Kasumi-1 (cell line): ENCODE measurements at places on chromosomes 5 and 9.

GRCh38 chr5:96384353-96384752, 48.7 kb downstream of the PCSK1 start:
- DNase-seq, result no peak

- no peak for DNase-seq
These were observed 215.2 kb downstream of the SMARCA2 start for GRCh38 chr9:2230362-2230761.

GRCh38 chr5:3311433-3311832, 284.2 kb upstream of the IRX1 start:
- no peak for DNase-seq

DNA sequence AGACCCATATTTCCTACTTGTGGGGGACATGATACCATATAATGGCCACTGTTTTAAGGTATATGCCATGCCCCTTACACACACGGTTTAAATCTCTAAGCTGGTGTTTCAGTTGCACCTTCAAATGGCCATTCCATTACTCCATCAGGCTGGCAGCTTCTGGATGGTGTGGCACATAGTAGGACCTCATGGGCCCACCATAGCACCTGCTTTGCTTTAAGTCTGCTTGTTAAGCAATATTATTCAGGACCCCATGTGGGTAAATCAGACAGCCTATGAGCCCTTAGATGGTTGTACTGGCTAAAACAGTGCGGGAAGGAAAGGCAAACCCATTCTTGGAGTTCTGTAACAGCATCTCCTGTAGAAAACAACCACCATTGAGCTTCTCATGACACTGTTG, 27.4 kb upstream of the PANK3 start:
- DNase-seq, result no peak

- DNase-seq, result no peak
These were observed 30.6 kb upstream of the TTC1 start for GRCh38 chr5:159978358-159978757.

DNA sequence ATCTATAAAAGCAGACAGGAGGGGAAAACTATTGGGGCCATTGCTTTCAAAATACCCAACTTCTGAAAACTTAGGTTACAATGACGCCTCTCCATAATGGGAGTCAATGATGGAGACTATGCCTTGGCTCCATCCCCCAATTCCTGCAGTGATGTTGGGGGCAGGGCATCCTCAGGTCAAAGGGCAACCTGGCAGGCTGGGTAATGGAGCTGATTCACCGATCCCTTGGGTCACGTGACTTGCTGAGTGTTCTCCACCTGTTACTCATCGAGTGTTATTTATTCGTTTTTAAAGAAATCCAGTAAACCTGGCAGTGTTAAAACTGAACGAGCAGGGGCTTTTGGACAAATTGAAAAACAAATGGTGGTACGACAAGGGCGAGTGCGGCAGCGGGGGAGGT, 244.4 kb downstream of the FAM114A2 start:
- DNase-seq, result no peak

- no peak for DNase-seq
These were observed 152.0 kb downstream of the TRPM6 start for GRCh38 chr9:74735761-74736160.

- peak; percentile 4 for DNase-seq
These were observed 518.2 kb upstream of the TLE4 start for GRCh38 chr9:79053598-79053997.

DNA sequence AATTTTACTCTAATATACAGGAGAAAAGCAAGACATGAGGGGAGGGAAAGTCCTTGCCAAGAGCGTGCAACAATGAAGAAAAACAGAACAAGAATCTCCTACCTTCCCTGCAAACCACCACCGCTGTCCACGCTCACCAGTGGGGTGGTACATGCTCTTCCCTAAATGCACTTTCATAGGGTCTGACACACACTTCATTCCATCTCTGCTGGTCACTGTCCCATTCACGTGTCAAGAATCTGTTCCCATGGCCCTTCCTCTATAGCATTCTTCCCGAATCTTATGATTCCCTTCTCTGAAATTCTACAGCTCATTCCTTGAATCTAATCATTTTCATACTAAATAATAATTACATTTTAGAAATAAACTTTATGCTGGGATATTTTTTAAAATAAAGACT, 11.4 kb upstream of the DNAH5 start:
- no peak for DNase-seq

- no peak for DNase-seq
These were observed 62.3 kb downstream of the ACER2 start for GRCh38 chr9:19470981-19471650.

GRCh38 chr9:84711936-84712335, 42.4 kb downstream of the NTRK2 start:
- no peak for DNase-seq

- no peak for DNase-seq
These were observed 547 bp downstream of the ANP32B start for GRCh38 chr9:97983589-97984187.

- no peak for DNase-seq
These were observed 191.3 kb downstream of the TTC39B start for GRCh38 chr9:15115702-15116101.

DNA sequence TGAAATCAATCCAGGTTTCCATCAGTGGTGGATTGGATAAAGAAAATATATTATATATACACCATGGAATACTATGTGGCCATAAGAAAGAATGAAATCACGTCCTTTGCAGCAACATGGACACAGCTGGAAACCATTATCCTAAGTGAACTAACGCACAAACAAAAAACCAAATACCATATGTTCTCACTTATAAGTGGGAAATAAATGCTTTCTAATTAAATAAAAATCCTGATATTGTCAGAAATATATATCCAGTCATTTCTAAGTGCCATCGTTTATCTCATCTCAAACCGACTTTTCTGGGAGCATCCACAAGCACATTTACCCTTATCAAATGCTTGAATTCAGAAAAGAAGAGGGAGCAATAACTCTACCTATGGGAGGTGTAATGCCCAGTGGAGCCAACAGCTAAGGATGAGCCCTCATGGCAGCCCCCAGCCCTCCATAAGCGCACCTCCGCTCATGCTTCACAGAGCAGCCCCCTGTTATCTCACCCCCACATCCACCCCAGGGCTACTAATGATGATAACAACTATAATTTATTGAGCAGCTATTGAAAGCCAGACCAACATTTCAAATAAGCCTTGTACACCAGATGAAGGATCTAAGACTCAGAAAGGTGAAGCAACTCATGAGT, 101.7 kb upstream of the SPOCK1 start:
- DNase-seq, result no peak

- DNase-seq, result no peak
These were observed 173.1 kb downstream of the CCDC171 start for GRCh38 chr9:15725953-15726352.

- DNase-seq, result no peak
These were observed 56.0 kb downstream of the TEK start for GRCh38 chr9:27165068-27165467.

DNA sequence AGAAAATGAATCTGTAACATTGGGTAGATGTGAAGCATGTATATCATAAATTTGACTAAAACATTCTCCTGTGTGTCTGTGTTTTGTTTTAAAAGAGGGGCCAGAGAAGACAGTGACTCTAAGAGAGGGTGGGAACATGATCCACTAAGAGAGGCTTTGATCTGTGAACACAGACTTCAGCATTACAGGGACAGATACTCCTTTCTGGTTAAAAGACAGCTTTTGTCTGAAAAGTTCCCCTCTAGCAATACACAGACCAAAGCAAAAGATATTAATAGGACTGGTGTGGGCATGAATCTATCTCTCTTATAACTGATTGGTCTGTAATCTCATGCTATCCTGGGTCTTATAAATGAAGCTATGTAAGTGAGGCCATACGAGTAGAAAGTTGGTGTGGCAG, 150.9 kb downstream of the NUDT12 start:
- DNase-seq, result no peak

- DNase-seq, result no peak
These were observed 91.8 kb downstream of the STX17 start for GRCh38 chr9:99998266-99998665.

DNA sequence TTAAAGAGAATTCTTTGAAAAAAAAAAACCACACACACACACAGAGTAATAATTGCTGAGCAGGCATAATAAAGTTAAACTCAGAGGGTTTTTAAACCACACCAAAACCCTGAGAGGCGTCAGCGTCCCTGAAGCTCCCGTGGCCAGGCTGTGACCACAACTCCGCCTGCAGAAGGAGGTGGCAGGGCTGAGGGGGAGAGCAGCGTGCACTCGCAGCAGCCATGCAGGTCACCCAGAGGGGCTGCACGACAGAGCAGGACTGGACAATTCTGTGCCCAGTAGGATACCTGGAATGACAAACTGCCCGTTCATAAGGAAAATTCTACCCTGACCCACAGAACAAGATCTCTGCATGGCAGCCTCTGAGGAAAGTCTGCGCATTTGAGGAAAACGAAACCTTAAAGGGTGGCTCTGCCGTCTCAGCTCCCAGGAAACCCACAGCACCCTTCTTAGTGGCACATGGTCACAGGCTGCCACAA, 44.0 kb downstream of the ROR2 start:
- DNase-seq, result no peak

DNA sequence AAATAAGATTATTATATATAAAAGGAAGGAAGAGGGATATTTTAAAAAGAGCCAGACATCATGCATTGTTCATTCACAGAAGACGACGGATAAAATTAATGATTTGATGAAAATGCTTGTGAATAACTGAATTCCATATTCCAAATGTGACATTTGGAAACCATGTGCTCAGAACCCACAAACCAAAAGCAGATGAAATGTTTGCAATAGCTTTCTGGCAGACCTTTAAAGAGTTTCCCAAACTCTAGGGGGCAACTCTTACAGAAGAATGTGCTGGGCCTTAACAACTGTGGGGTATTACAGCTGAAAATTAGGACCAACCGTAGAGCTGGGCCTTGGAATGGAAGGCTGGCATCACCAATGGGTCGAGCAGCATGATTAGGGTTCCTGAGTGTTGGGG, 471.0 kb downstream of the EFNA5 start:
- DNase-seq, result no peak

- no peak for DNase-seq
These were observed 16.6 kb downstream of the TENT2 start for GRCh38 chr5:79628811-79629210.

- DNase-seq, result no peak
These were observed 137.1 kb upstream of the TMEM161B start for GRCh38 chr5:88405783-88406182.

DNA sequence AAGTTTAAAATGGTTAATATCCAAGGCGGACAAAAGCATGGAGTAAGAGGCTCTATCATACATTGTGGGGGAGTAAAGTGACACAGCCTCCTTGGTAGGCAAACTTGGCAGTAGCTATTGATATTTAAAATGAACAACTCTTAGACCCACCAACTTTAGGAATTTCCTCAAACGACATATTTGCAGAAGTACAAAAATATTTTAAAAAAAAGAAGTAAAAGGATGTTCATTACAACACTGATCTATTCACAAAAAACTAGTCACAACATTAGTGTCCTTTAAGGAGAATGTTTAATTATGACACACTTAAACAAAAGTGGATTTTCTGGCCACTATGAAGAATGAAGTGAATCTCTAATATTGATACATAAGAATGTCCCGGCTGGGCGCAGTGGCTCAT, 1.7 kb downstream of the ALG2 start:
- DNase-seq, result no peak

GRCh38 chr5:34728236-34728635, 72.1 kb downstream of the RAI14 start:
- no peak for DNase-seq

GRCh38 chr5:100444961-100445360, 90.2 kb upstream of the FAM174A start:
- no peak for DNase-seq

DNA sequence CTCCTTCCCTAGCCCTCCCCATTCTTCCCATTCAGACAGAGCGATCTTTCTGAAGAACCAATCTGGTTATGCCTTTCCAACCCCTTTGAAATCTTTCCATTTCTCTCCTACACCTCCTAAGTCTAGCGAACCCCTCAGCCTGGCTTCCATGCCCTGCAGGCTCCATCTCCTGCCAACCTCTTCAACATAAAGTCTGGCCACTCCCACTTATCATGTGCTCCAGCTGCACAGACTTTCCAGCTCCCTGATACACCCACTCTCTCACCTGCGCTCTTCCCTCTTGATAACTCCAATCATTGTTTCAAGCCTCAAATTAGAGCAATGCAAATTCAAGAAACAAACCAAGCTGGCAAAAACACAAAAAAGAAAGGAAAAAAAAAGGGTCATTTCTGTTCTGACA, 3.8 kb upstream of the ORM1 start:
- no peak for DNase-seq

DNA sequence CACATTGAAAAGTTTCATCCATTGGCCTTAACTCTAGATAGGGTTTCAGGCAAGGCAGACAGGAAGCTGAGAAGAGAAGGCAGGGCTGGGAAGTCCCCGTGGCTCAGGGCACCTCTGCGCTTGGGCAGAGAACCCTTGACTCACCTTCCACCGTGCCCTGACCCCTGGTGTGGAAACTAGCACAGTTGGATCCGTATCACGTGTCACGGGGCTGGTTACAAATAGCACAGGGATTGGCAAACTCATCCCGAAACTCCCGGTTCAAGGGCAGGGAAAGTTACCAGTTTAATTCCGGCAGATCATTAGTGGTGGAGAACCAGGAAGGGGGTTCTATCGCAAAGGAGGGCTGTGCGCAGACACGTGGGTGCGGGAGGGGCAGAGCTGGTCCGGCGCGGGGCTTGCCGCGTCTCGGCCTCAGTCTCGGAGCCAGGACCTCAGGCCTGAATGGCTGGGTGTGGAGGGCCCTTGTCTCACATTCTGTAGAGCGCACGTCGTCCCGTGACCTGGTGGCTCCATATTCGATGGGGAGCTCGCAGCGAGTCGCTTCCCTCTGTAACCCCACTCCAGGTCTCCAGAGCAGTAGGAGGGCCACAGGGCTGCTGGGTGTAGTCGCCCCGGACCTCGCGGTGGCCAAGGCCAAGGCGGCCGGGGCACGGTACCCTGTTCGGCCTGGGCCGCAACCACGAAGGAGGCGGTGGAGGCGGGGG, 771 bp upstream of the TMEM171 start:
- no peak for DNase-seq

DNA sequence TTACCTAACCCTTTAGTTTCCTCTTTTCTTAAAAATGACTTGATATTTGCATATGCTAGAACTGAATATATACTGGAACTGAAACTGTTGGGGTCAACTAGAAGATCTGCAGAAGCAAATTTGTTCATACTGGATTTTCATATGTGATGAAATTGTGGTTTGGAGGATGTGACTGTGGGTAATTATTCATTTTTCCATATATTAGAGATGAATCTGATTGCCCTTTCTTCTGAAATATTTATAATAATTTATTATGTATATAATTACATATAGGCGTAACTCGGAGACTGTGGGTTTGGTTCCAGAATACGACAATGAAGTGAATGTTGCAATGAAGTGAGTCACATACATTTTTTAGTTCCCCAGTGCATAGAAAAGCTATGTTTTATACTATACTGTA, 149.1 kb downstream of the ATP10B start:
- DNase-seq, result no peak

- DNase-seq, result no peak
These were observed 7.0 kb upstream of the SLC9A3 start for GRCh38 chr5:531101-531748.

GRCh38 chr5:150092159-150092787, 5.9 kb upstream of the CSF1R start:
- no peak for DNase-seq
